Amniotic stem cell (primary cell): ENCODE measurements at places on chromosomes 16 and 17.

DNA sequence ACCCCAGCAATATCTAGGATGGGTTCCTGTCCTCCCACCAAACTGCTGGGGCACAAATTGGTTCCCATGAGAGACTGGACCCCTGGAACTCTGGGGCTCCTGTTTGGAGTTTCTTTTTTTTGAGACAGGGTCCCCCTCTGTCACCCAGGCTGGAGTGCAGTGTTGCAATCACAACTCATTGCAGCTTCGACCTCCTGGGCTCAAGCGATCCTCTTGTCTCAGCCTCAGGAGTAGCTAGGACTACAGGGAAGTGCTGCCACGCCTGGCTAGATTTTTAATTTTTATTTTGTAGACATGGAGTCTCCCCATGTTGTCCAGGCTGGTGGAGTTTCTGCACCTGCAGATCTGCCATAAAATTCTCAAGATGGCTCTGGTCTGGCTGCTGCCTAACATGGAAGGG is 56.3 kb upstream of the BRD7 start:
- no peak for DNase-seq

DNA sequence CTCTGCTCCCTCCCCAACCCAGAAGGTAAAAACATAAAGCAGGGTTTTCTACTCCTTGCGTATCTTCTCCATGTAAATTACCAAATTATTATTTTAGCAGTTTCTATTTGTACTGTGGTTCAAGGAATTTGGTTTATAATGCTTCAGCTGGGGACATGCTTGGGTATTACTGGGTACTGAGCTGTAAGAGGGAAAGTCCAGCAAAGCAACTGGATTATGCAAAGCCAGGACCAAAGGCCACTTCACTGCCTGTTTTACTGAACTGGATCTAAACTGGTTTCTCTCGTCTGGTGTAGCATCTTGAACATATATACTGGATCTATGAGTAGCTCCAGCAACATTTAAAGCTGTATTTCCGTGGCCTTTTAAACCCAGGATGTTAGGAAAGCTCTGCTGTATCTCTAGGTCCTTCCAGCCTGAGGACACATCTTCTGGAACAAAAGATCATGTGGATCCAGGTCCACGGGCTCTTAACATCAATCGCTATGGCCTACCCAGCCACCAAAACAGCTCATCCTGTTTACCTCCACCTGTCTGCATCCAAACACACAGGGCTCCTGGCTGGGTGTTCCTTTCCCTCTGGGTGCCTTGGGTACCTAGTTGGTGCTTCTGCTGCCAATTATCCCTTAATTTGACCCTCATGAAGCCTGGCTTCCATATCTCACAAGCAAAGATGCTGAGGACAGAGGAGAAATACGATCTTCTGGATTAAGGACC is 7.2 kb downstream of the PMP22 start:
- DNase-seq, result no peak

DNA sequence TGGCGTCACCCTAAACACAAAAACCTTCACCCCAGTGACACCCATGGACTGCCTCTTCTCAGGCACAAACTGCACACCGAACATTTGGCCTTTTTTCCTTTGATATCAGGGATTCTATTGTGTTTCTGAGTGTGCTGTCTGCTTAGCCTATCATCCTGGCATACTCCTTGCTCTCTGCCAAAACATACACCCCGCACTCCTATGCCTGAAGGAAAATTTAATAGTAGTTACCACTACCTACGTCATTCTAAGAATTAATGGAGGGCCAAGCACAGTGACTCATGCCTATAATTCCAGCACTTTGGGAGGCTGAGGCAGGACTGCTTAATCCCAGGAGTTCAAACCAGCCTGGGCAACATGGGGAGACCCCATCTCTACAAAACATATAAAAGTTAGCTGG is 19.9 kb upstream of the SLFN13 start:
- DNase-seq, result no peak

DNA sequence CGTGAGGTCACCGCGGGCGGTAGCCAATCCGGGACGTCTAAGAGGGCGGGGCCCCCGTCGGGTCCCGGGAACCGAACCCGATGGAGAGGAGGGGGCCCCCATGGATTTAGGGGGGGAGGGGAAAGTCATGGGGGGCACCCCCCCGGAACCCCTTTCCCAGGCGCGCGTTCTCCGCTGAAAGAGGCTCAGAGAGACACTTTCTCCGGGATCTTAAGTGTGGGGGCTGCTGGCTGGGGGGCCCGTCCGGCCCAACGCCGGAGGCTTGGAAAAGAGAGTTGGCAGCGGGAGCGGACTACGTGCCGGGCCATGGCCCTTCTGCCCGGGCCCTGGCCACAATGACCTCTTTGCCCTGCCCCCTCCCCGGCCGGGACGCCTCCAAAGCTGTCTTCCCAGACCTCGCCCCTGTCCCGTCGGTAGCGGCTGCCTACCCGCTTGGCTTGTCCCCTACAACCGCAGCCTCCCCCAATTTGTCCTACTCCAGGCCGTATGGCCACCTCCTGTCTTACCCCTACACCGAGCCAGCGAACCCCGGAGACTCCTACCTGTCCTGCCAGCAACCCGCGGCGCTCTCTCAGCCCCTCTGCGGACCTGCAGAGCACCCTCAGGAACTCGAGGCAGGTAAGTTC is at the start of gene DLX4:
Gene DLX4 (plus strand): TSS at position 57 of the 626 bp plus-strand sequence. CDS start 279 bp downstream, at position 336.
- no peak for DNase-seq

DNA sequence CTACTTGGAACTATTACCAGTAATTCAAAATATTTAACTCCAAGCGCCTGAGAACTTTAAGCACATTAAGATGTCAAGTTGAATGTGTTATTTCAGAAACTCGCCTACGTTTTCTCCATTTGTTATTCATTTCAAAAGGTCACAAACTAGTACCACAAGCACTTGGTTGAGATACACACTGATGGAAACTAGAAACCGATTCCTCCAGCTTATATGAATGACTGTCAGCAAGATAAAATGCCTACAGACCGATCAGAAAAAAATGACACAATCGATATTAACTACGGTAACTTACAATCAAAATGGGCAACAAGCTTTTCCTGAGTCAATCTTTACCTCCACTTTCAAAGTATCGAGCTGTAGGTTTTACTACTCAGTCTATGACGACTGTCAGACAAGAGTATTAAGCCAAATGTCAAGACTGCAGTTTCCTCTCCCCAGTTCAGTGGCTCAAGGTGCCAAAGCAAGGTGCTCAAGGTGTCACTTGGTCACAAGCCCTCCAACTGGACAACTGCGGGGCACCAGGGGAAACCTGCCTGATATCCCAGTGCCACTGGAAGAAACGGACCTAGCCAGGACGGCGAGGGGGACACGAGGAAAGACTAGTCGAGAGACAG is 678 bp downstream of the SRP68 start:
- DNase-seq, result no peak

DNA sequence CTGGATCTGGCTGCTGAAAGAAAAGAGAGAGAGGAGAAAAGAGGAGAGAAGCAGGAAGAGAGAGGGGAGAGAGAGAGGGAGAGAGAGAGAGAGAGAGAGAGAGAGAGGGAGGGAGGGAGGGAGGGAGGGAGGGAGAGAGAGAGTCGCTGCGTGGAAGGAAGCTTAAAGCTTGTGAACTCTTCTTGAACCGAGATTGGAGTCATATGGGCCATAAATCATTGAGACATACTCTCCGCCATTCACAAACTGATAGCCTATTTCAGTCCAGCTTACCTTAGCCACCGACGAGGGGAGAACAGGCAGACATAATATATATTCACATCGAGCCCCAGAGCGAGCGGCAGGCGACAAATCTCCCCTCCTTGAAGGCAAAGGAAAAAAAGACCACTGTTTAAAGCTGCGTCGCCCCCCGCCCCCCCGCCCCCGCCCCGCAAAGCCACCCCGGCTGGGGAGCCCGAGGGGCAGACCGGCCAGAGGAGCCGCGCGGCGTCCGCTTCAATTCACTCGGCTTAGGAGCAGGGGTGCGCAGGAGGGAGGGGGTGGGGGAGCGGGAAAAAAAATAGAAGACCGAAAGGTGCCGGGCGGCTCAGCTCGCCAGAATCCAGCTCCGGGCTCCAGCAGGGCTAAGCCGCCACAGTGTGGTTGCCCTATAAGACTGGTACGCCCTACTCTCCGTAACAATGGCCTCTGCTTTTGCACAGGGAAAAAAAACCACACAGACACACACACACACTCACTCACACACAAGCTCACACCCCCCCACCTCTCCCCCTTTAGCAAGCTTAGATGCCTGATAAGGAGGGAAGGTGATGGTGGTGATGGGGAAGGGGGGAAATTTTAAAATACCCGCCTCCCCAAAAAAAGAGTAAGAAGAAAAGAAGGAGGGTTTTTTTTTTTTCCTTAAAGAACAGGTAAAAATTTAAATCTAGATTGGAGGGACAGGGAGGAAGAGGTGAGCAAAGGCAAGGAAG is 10.6 kb upstream of the HOXB2 start:
- DNase-seq, result no peak

GRCh38 chr17:12640364-12640763 is 25.3 kb upstream of the MYOCD start:
- DNase-seq, result no peak

- no peak for DNase-seq
These were observed 31.9 kb downstream of the CMC2 start for GRCh38 chr16:80974649-80975376.
